ENCODE measurements at places on chromosomes 12 and 14.

DNA sequence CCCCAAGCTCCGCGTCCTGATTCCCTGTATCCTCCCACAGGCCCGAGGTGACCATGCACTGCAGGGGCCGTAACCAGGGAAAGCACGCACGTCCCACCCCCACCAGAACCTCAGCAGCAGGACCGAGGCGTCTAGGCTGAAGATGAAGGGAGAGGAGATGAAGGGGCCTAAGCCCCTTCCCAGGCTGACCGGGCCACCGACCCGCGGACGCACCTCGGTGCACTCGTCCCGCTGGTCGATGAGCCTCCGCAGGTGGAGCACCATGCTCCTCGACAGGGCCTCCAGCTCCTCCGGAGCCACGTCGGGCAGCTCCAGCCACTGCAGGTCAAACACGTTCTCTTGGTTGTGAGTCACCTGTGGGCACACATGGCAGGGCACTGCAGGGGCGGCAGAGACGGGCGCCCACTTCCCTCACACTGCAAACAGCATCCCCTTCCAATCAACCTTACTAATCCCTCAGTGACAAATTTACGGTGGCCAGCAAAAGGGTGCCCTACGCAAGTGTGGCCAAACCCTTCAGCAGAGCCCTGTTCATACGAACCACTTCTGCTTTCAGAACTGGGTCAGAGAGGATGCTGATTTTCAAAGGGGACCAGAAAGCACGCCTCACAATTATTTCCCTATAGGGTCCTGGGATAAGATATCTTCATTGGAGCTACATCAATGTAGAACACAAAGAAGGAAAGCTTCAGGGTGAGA is 77.8 kb downstream of the CCDC88C start:
- DNase-seq, result no peak

DNA sequence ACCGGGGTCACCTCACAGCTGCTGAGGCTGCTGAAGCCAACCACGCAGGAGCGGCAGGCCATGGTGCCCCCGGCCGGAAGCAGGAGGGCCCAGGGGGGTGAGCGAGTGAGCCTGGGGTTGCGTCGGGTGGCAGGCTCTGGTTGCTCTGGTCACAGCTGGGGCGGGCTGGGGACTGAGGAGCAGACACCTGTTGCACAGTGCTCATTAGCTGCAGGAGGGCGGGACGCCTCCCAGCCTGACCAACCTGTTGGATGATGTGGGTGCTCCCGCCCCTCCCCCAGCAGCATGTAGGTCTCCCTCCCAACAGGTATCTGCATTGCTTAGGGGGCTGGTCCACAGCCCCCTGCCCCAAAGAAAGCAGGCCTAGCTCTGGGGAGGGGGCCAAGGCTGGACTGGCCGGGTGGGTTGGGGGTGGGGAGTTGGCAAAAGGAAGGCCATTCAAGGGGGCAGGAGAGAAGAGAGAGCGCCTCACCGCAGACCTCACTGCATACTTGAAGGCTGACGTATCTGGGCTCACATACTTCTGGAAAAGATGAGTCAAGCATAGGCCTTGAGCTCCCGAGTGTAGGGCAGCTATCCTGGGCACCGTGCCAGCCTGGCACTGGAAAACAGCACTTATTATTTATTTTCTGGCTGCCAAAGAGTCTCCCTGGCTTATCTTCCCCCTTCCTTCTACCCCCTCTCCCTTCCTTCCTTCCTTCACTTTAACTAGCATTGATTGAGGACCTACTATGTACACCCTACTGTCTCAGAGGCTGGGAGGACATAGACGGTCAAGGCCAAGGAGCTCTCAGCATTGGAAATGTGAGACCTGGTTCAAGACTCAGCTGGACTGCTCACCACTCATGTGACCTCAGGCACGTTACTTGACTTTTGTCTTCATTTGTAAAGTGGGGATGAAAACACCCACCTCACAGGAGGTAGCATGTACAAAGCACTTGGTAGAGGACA is at the start of gene KRT80:
Gene KRT80 (minus strand): TSS at position 174 of the 951 bp plus-strand sequence. CDS start 112 bp downstream, at position 62.
- peak; percentile 100 for DNase-seq

GRCh38 chr12:66929121-66929520 is 250.2 kb upstream of the GRIP1 start:
- DNase-seq, result no peak

GRCh38 chr14:38960946-38961531 is 142.0 kb downstream of the SEC23A start:
- DNase-seq, result no peak

GRCh38 chr12:34107016-34107415 is 84.7 kb downstream of the ALG10 start:
- DNase-seq, result no peak

DNA sequence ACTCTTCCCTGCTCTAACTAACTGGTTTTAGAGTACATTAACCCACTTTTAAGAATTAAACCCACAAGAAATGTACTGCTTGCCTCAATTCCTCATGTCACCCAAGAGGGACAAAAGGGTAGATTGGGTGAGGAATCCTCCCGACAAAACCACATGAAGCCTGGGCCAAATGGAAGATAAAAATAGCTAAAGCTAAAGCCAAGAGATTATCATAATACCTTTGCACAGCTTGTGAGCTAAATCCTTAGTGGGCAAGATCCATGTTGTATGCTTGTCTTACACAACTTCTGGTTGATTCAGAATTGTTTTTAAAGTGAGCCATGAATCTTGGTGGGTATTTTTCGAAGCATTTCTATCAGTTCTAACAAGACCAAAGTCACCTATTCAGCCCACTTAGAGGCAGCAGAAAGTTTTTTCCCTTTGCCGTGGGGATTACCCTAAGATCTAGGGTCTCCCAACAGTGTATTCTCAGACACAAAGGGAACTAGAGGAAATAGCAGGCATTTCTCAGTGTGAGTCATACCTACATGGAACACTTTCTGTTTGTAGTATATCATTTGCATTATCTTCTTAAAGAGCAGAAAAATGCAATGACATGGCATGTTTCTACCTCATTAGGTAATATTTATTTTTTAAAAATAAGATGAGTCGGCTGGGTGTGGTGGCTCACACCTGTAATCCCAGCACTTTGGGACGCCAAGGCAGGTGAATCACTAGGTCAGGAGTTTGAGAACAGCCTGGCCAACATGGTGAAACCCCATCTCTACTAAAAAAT is 616.6 kb downstream of the KCNH5 start:
- peak; percentile 79 for DNase-seq

GRCh38 chr12:108253540-108253939 is 85.6 kb downstream of the CMKLR1 start:
- no peak for DNase-seq

GRCh38 chr12:59122784-59123183 is 202.5 kb upstream of the LRIG3 start:
- peak; percentile 48 for DNase-seq
